ENCODE measurements at places on chromosomes 2 and 18.

GRCh38 chr2:218721934-218722333 is 11.3 kb downstream of the TTLL4 start:
- DNase-seq = no peak

GRCh38 chr2:231673348-231673770 is 35.0 kb upstream of the PTMA start:
- DNase-seq = peak; percentile 90

DNA sequence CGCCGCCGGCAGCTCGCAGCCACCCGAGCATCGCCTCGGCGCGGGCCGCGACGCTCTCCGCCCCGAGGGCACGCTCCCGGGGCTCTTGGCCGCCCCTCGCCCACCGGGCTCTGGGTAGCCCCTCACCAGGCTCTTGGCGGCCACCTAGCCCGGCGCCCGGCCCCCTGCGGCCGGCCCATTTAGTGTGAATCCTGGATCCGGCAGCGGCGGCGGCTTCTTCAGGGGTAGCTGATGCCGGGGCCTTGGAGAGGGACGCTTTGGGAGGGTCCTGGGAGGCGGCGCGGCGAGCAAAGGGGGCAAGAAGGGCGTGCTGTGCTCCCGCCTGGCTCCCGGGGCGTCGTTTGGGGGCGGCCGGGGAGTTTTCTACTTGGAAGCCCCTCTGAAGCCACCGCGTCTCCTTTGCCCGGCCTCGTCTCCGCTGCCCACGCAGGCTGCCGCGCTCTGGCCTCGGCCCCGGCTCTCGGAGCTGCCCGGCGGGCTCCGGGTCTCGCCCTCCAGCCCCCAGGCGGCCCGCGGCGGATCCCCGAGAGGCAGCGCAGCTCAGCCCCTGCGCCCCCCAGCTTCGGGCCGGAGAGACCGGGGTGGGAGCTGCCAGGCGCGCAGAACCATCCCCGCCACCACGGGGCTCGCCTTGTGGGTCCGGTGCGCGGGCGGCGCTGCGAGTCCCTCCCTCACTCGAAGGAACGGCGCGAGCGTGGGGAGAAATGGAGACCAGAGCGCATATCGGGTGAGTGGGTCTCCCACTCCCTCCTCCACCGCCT is 509 bp downstream of the PIEZO2 start:
- no peak for DNase-seq

DNA sequence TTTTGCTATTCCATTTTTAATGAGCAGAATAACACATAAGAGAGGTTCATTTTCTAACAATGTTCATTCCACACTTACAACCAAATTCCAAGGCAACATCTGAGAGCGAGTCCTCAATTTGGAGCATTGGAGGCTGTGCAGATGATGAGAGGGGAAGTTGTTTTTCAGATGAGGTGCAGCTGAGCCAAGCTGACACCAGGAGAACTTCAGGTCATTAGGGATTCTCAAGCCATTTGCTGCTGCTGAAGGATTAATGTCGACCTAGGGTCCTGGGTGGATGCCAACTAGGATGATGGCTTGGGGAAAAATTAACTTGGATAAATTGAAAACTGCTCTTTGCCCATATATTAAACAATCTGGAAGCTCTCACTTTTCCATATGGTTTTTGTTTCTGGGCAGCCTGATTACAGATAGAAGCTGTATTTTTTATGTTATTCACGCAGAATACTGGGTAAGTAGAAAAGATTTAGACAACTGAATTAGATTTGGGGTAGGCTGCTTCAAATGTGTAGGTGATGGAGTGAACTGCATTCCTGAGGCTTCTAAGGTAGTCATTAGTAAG is 206.4 kb upstream of the SLC39A10 start:
- peak; percentile 57 for DNase-seq

DNA sequence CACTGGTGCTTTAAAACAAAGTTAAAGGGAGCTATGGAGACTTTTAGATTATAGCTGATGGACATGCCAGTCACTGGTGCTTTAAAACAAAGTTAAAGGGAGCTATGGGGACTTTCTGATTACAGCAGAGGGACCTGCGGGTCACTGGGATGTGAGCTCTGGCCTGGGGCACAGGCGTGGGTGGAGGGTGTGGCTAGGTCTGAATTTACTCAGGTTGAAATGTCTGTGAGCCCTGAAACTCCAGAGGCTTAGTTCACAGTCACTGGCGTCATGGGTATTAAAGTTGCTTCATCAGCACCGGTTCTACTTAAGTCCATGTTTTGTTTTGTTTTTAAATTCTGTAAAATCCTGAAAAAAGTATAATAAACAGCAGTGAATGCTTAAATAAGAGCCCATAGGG is 49.0 kb upstream of the TMEM18 start:
- DNase-seq = no peak

DNA sequence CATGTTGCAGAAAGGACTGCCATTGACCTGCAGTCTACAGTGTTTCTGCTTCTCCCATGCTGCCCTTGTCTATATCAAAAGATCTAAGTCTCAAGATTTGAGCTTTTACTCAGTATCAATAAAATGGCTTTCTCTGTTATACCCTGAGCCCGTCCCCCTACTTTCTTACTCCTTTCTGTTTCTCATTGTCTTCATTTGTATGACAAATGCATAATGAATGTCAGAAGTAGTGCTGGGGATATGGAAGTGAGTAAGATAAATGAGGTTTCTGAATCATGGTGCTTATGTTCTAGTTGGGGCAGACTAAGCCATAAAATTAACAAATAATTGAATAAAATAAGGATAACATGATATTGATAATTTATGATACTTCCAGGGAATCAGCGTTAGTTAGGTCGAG is 128.6 kb downstream of the PARD3B start:
- no peak for DNase-seq

DNA sequence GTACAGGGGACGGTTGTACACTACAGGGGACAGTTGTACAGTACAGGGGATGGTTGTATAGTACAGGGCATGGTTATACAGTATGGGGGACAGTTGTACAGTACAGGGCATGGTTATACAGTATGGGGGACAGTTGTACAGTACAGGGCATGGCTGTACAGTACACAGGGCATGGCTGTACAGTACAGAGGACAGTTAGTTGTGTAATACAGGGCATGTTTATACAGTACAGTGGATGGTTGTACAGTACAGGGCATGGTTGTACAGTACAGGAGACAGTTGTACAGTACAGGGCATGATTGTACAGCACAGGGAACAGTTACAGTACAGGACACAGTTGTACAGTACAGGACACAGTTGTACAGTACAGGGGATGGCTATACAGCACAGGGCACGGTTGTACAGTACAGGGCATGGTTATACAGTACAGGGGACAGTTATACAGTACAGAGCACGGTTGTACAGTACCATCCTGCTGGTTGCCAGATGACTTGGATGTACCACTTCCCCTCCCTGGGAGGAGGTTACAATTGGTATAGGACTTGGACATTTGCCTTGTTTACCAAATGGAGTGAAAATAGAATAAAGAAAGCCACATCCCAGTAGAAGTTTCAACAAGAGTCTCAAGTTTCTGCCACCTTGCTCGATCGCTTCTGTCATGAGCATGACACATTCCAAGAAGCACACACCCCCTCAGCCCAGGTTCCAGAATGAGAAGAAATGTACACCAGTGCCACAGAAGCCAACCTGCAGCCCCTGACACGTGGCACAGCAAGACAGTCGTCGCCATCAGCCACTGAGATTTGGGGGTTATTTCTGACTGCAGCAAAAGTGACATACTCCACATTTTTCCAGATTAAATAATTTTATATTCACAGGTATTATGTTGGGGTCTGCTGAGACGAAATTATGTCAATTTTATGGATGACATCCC is 16.0 kb downstream of the CYRIA start:
- DNase-seq = no peak

DNA sequence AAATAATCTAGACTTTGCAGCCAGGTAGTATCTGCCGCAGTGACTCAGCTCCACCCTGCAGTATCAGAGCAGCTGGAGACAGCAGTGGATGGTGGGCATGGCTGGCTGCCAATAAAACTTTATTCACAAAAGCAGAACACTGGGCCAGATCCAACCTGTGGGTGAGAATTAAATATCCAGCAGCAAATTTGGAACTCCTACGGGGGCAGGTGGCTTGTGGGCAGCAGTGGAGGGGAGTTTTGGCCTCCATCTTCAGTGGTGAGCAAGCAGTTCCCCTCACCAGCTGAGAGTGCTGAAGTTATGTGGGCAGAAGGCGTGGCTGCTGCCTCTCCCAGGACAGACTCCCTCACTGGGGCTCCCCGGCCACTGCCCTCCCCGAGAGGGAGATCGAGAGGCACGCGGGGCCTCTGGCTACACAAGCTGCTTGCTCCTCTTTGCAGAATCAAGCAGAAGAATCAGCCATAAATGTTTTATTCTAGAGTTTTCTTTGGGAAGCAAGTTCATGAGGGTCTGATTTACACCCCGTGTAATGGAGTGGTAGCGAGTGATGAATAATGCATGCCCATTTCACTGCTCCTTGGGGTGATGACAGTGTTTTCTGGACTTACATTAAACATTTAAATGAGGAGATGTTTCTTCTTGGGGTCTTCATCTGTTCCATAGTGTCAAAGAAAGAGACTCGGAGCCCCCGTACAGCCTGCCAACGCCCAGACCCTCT is 204.3 kb downstream of the SEPTIN10 start:
- no peak for DNase-seq

GRCh38 chr2:151730262-151730975 is 3.9 kb downstream of the NEB start:
- DNase-seq = no peak

GRCh38 chr2:121689356-121689755 is 40.1 kb upstream of the CLASP1 start:
- DNase-seq = peak; percentile 67

DNA sequence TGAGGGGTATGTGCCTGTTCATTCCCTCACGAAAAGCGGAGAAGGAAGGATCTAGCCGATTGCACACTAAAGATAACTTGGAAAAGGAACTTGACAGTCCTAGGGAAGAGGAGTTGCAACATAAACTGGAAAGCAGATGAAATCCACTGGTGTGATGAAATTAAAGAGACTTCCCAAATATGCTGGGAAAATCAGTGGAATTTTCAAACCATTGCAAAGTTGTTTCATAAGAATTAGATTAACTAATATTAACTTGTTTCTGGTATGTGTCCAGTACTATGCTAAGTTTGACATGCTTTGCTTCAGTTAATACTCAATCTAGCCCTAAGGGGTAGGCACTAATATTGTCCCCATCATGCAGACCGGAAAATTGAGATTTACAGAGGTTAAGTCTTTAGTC is 222.7 kb downstream of the IKZF2 start:
- no peak for DNase-seq

DNA sequence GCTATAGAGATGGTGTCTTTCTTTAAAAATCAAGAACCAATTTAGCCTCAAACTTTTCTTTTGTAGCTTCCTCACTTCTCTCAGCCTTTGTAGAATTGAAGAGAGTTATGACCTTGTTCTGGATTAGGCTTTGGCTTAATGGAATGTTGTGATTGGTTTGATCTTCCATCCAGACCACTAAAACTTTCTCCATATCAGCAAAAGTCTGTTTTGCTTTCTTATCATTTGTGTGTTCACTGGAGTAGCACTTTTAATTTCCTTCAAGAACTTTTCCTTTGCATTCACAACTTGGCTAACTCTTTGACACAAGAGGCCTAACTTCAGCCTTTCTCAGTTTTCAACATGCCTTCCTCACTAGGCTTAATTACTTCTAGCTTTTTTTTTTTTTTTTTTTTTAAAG is 193.1 kb downstream of the ACOXL start:
- no peak for DNase-seq

DNA sequence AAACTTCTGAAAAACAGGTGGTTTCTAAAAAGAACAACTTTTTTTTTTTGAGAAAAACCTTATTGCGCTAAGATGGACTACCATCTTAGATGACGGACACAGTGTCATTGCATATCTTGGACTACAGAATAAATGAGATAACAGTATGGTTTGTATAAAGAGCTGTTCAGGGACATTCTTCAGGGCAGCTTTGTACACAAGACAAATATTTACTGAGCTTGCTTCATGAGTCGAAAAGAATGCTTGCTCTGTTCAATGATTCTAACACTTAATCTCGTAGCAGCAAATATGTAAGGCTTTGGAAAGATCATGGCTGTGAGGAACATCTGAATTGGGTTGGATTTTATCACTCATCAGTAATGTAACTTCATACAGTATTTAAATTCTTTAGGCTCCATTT is 282.5 kb upstream of the CWC22 start:
- DNase-seq = no peak

- DNase-seq = peak; percentile 80
Observed at GRCh38 chr2:101205521-101206479, 46.9 kb upstream of the CNOT11 start.

- no peak for DNase-seq
Observed at GRCh38 chr2:159551806-159552205, 64.5 kb downstream of the BAZ2B start.

- no peak for DNase-seq
Observed at GRCh38 chr2:210623506-210623905, 67.1 kb downstream of the CPS1 start.

DNA sequence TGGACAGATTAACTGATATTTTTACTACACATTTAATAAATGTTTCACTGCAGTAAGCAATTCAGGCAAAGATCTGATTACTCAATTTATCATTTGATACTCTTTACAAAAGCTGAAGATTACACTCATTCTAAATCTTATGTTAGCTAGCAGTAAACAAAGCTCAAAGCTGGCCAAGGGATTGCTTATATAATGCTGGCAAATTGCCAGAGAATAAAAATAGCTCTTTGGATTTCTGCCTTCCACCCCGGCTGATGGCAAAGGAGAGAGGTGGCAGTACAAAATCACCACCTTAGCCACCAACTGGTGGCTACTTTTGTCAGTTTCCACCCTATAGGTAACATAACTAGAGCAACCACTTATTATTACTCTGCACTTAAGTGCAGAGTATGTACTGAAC is 320.5 kb downstream of the FSIP2 start:
- peak; percentile 29 for DNase-seq

DNA sequence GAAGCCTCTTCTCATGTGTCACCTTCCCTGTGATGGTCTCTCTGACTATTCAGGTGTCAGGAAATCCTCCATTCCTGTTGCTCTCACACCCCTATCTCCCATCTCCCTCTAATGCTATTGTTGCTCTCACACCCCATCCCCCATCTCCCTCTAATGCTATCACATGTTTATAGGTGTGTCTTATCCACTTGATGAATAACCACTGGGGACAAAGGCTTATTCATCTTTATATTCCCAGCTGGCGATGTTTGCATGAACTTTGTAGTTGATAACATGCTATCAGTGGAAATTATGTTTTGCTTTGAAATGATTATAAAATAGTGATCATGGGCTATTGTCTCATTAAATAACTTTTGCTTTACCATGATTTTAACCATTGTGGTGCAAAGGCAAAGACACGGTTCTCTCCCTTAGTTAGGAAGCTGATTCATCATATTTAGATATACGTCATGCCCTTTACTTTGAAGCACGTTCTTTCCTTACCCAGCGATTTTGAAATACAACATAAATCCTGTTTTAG is 220.5 kb downstream of the PMAIP1 start:
- DNase-seq = no peak

DNA sequence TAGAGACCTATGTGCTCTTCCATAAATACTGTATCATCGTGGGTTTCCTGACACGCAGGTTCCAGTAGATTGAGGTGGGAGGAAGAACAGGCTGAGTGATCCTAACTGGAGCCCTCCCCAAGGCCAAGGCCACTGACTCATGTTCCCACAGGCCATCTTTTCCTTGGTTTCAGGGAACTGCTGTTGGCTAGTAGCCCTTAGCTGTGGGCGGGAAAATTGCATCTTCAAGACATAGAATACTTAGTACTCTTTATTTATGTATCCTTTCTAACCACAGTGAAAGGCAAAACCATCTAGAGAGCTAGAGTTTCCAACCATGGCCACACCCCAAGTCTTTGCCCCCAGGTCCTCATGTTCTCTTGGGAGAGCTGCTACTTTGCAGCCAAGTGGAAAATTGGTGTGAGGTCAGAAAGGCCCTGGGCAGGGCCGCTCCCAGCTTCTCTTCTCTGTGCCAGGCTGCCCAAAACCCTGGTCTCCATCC is 55.9 kb downstream of the COPS8 start:
- DNase-seq = no peak
